ENCODE measurements at places on chromosomes 1 and 21. TPM values are rescaled to one million over a fixed set of nuclear protein-coding genes. Genes with fewer than 3 reads are reported as not detected.

AUNIP gene
- not detected for total RNA-seq

MYBPH gene
- total RNA-seq = not detected

OVAAL gene
- not detected for total RNA-seq

DNA sequence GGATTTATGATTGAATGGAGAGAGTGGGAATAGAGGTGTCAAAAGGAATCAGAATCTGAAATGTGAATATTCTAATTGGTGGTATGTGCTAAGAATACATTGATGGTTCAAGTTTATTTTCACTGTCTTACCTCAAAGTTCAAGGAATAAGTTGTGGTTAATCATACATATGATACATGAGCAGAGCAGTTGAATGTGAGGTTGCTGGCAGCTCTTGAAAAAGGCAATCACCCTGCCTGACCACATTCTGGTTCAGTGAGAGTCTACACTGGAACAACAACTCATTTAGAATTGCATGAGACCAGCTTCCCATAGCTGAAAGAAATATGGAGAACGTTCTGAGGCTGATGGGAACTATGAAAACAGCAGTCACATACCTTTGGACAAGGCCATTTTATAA, 68.3 kb upstream of the ARHGAP29 start:
- peaks cover 11% of the 10 kb centered on the region for H3K27me3 ChIP-seq
- no peaks in the 10 kb centered on the region for H3K4me1 ChIP-seq
- H3K4me3 ChIP-seq = no peak overlapping the region
- H3K36me3 ChIP-seq = no peaks in the 10 kb centered on the region

- no peaks in the 10 kb centered on the region for H3K27me3 ChIP-seq
- no peak for DNase-seq
- H3K27ac ChIP-seq = no peak overlapping the region
- H3K4me3 ChIP-seq = no peak overlapping the region
Measured at GRCh38 chr1:29222686-29223085, 8.0 kb downstream of the MECR start.

DNA sequence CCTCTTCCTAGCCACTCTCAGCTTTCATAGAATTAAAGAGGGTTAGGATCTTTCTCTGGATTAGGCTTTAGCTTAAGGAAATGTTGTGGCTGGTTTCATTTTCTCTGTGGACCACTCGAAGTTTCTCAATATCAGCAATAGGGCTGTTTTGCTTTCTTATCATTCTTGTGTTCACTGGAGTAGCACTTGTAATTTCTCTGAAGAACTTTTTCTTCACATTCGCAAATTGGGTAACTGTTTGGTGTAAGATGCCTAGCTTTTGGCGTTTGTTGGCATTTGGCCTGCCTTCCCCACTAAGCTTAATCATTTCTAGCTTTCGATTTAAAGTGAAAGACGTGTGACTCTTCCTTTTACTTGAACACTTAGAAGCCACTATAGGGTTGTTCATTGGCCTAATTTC, 210.8 kb upstream of the PROX1 start:
- H3K27me3 ChIP-seq = no peaks in the 10 kb centered on the region
- no peak for DNase-seq
- no peak overlapping the region for H3K27ac ChIP-seq

All from T-cell (primary cell).